ENCODE measurements at places on chromosomes 4 and X.

GRCh38 chr4:153018031-153018430 is 81.9 kb downstream of the FHDC1 start:
- no peak for DNase-seq

GRCh38 chr4:113468165-113469022 is 293.1 kb downstream of the CAMK2D start:
- DNase-seq: no peak

- DNase-seq: no peak
These were observed 106.7 kb downstream of the WWC2 start for GRCh38 chr4:183205709-183206108.

DNA sequence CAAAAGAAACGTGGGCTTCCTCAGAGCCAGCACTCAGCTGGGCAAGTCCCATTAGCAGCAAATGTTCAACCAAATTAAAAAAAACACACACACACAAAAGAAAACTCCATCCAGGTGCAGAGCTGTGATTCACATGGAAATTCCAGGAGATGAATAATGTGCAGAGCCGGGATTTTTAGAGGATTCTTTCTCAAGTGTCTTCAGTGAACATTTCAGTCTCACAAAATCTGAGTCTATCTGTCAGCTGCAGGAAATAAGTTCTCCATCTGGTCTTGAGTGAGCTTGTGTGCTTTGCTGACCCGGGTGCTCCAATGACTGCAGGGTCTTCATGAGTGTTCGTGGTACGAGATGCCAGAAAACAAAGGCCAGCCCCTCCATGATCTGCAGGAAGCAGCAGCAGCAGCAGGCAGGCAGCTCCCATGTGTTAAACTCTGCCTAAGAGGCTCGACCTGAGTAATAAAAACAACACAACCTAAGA is 44.3 kb downstream of the RASGEF1B start:
- no peak for DNase-seq

Measured in CD8-positive, alpha-beta memory T cell (primary cell).